ENCODE measurements at places on chromosomes 12 and 14. TPM values are rescaled to one million over a fixed set of nuclear protein-coding genes. Genes with fewer than 3 reads are reported as not detected.

The ASB2 gene
- total RNA-seq = 39.1 TPM

The CYP46A1 gene
- total RNA-seq = not detected

The GPD1 gene
- total RNA-seq = 1.8 TPM

The MANSC4 gene
- total RNA-seq = not detected

The GYS2 gene
- not detected for total RNA-seq

The LALBA gene
- not detected for total RNA-seq

The BDKRB1 gene
- not detected for total RNA-seq

The MRPL51 gene
- total RNA-seq = 43.2 TPM

The CD27 gene
- not detected for total RNA-seq

The GRIP1 gene
- not detected for total RNA-seq

All from stomach (tissue), 19 donors.